Kasumi-1 (cell line): ENCODE measurements at places on chromosomes 6 and 20.

GRCh38 chr6:43913375-43914271 lies 143.6 kb downstream of the VEGFA start:
- no peak for DNase-seq

- no peak for DNase-seq
Measured at GRCh38 chr20:61830241-61830930, 235.3 kb downstream of the TAF4 start.

- DNase-seq: no peak
Measured at GRCh38 chr20:8782804-8783203, 286.1 kb upstream of the PLCB4 start.

GRCh38 chr20:1427457-1428054 lies 34.7 kb upstream of the FKBP1A start:
- DNase-seq: no peak
